ENCODE measurements at places on chromosomes 2 and 18.
A peak's percentile ranks its signal among the peaks of the same experiment; 100 is the strongest.

- DNase-seq = no peak
Observed at GRCh38 chr2:70658476-70658875, 104.8 kb upstream of the TGFA start.

GRCh38 chr18:61882296-61883004 is 10.4 kb downstream of the RNF152 start:
- DNase-seq = peak; percentile 88

DNA sequence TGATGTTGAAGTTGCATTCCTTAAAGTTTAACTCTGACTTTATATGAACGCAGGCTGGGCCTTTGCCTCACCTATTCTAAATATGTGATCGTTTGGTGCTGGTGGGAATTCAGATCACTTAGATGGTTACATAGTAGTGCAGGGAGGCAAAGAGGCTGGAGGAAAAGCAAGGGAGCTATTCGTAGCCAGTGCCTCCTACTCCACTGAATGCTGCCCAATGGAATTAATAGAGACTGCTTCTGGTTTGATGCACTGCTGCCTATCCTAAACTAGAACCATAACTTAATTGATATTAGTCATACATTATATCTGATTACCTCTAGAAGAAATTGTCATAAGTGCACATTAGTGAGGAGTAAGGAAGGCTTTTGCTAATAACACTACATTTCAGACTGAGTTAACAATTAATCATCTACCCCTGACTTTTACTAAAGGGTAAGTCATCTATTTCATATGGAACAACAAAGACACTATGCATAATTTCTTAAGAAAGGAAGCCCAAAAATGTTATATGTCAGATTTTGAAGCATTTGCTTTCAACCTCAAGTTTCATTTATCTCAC is 72.3 kb downstream of the SLC5A7 start:
- DNase-seq = no peak

- no peak for DNase-seq
Observed at GRCh38 chr2:240143276-240143675, 2.8 kb upstream of the OTOS start.

GRCh38 chr18:493986-494983 is 6.2 kb downstream of the COLEC12 start:
- peak; percentile 74 for DNase-seq

GRCh38 chr2:238598802-238599530 is 172.2 kb downstream of the ASB1 start:
- no peak for DNase-seq

DNA sequence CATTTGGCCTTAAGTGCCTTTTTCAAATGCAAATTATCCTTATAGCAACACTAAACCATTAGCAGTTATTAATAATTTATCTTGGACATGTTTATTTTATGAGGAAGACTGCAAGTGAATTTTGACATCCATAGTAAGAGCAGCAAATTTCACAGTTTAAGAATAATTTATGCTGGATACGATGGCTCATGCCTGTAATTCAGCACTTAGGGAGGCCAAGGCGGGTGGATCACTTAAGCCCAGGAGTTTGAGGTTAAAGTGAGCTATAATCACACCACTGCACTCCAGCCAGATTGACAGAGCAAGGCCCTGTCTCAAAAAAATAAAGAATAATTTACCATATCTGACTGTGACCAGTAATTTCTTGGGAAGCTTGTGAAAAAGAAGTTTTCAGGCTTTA is 286.2 kb downstream of the TMX3 start:
- DNase-seq = no peak

DNA sequence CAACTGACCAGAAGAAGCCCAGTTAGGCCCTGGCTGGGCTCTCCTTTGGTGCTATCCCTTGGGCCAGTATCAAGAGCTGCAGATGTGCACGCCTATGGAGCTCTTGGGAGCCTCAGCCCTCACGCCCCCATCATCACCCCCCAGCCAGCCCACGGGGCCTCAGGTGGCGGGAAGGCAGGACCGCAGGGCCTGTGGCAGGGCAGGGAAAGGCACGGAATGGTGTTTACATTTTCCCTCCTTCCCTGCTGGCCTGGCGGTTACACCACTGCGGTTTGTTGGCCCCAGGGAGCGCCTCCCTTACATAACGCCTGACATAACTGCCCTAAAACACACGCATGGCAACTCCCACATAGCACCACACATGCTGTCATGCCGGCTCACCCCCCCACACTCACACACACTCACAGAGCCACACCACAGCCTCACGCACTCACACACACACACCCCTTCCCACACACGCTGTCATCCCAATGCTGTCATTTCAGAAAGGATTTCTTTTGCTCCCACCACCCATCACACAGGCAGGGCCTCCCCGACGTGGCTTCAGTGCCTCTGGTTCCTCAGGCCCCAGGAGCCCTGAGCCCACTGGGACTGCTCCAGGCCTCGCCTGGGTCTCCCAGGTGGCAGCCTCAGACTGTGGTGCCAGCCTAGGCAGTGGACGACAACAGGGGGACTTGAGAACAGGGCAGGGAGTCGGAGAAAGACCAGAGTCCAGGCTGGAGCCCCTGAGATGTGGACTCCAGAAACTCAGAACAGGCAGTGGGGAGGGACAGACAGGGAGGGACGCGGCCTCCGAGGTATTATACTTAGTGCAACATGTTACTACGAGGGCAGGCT is 15.7 kb downstream of the ZFP36L2 start:
- peak; percentile 81 for DNase-seq

DNA sequence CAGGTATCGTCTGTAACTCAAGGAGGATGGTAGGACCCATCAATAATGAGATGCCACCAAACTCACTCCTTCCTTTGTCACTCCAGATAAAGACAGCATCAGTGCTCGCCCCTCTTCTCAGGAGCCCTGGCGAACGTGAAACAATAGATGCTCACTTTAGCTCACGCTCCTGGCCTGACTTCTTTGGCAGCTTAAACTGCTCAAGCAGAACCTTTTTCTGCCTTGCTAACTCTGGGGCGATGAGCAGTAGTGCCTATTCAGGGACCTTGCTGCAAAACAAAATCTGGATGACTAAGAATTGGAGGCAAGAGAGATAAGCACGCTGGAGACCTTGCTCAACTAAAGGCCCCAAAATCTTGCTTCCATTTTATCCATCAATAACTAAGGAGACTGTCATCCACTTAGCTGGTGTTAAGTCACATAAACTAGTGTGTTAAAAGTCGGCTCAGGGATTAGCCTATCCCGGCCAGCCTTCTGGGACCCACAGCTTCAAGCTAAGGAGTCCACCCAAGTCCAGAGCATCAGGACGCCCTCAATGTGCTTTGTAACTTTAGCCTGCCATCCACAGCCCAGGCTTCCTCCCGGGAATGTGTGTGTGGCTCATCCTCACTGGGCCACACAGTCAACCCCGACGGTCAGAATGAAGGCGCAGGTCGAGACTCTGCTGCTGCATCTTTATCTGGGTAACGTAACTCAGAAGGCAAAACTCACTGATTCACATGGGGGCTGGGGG is 38.9 kb downstream of the ZNF516 start:
- no peak for DNase-seq

DNA sequence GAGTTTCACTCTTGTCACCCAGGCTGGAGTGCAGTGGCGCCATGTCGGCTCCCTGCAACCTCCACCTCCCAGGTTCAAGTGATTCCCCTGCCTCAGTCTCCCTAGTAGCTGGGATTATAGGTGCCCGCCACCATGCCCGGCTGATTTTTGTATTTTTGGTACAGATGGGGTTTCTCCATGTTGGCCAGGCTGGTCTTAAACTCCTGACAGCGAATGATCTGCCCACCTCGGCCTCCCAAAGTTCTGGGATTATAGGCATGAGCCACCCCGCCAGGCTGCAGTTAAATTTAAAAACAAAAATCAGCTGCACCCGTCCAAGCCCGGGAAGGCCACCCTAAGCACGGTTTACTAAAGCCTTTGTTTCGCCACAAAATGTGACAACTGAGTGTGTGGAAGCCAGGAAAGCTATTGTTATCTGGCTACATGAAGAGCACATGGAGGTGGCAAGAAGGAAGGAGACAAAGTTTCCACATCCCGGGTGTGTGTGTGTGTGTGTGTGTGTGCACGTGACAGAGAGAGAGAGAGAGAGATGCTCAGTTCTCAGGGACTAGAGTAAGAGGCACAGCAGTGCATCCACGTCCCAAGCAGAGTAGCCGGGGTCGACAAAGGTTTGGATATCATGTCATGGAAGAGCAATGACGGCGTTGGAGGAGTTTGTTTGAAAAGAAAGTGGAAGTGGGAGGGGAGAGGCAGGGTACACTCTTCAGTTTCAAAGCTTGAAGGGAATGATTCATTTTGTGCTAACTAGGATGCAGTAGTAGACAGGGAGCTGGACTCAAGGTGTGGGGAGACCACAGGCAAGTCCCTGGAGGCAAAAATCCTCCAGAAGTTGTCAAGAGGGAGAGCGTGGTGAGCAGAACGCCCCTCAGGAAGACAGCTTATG is 20.1 kb downstream of the INPP5D start:
- no peak for DNase-seq

- no peak for DNase-seq
Observed at GRCh38 chr2:190456833-190457232, 48.7 kb downstream of the MFSD6 start.

- DNase-seq = no peak
Observed at GRCh38 chr2:10778724-10779115, 33.9 kb downstream of the PDIA6 start.

GRCh38 chr2:139354518-139354917 is 574.3 kb upstream of the NXPH2 start:
- no peak for DNase-seq

Measured in fibroblast of skin of back (primary cell).